NCI-H345 (cell line): ENCODE measurements at places on chromosomes 3 and 15.

- no peak for DNase-seq
Observed at GRCh38 chr3:12138044-12138443, 20.7 kb downstream of the TIMP4 start.

DNA sequence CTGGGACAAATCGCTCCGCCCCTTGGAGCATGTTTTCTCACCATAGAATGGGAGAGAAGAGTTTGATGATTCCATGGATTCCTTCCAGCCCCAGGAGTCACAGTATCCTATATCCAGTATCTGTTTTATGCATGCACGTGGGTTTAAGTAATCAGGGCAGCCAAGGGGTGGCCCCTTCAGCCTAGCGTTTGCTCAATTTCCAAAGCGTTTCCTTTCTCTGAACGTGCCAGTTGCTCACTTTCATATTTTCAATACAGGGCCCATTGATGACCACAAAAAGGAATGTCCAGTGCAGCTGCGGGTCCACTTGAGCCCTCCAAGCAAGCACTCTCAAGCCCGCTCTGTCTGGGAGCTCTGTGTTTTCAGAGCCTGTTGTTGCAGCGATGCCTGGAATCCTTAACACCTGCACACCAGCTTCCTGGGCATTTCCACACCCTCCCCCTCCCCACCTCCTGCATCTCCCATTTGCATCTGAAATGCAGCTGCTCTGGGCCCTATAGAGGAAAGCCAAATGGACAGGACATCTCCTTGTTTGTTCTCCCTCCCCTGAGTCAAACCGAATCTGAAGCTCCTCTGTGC is 164.3 kb upstream of the LPP start:
- DNase-seq, result peak; percentile 91

GRCh38 chr15:82919231-82919886 is 33.2 kb downstream of the HOMER2 start:
- no peak for DNase-seq

GRCh38 chr15:55183679-55184078 is 13.1 kb downstream of the RSL24D1 start:
- DNase-seq, result no peak

- DNase-seq, result no peak
Observed at GRCh38 chr3:12946251-12946648, 104.9 kb upstream of the RPL32 start.

DNA sequence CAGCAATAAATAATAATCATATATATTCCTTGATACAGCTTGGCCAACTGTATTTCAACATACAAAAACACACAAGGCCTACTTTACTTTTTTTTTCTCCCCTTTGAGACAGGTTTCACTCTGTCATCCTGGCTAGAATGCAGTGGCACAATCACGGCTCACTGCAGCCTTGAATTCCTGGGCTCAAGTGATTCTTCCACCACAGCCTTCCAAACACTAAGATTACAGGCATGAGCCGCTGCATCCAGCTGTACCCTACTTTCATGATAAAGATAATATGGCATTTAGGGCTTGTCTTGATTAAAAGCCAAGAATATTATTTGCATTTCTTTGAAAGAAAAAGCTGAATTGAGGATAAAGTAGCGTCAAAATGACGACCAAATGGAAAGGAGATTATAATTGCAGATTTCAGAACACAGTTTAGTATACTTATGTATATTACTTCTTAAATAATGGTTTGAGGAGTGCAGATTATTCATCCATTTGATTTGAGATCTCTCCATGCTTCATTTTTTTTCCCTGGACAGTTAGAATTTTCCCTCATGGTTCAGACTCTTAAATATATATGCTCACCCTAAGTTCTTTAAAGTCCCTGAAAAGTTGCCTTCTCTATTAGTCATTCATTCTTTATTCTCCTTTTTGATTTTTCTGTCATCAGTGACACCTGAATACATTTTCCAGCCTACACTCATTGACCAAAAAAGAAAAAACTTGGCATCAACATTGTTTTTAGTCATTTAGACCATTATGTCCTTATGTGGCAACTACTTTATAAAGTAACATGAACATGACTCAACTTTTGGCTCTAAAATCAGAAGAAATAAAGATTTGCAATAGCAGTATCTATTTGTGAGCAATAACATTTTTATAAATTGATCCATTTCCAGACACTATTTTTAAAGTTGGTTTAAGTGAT is 48.5 kb upstream of the MLF1 start:
- DNase-seq, result no peak

DNA sequence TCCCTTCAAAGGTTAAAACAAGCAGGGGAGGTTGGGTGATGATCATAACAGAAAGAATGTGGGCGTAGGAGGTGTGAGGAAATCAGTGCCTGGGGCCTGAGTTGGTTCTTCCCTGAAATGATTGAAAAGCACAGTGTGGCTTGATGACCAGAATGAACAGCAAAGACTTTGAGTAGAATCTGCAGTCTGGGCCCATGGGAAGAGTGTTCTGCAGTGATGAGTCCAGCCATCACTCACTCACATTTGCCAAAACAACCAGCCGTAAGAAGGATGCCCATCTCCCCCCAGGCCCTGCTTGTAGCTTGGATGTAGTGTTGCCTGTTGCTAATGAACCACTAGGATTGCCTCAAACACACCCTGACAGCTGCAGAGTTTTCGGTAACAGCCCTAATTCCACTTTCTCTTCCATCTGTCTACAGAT is 67.9 kb downstream of the VGLL3 start:
- no peak for DNase-seq

DNA sequence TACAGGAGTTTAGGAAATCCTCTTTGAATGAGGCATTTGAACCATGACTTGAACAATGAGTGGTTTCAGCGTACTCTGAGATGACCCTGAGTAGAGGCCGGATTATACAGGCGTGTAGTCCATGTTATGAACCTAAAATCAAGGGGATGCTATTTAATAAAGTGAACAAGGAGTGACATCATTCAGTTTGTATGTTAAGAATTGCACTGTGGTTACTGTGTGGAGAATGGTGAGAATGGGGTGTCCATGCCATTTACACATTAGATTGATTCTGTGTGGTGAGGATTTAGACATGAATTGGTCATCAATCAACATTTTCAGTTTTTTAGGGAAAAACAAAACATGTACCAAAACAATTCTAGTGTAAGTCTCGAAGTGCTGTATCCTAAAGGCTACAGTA is 65.8 kb downstream of the TPRG1 start:
- no peak for DNase-seq

GRCh38 chr3:42001777-42002176 is 39.9 kb upstream of the ULK4 start:
- DNase-seq, result no peak

- DNase-seq, result no peak
Observed at GRCh38 chr3:56355570-56356185, 112.6 kb downstream of the ERC2 start.
